Activated gamma-delta T cell (primary cell): ENCODE measurements at places on chromosomes 6 and 20.

DNA sequence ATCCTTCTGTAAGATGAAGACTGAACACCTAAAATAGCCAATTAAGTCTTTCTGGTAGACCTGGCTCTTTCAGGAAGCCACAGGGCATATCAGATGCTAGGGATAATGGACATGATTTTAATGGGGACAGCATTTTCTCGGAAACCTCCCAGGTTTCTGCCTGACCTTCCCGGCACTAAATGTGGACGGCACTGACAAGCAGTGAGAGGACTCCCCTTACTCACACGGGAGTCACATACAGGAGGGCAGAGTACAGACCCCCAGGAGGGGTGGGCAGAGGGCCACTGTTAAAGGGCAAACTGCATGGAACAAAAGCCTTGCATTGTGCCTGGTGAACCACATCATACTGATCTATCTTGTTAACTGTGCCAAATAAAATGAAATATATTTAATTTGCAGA, 19.9 kb downstream of the PSMG4 start:
- DNase-seq: no peak

GRCh38 chr20:57415771-57416170, 24.6 kb downstream of the RBM38 start:
- no peak for DNase-seq

DNA sequence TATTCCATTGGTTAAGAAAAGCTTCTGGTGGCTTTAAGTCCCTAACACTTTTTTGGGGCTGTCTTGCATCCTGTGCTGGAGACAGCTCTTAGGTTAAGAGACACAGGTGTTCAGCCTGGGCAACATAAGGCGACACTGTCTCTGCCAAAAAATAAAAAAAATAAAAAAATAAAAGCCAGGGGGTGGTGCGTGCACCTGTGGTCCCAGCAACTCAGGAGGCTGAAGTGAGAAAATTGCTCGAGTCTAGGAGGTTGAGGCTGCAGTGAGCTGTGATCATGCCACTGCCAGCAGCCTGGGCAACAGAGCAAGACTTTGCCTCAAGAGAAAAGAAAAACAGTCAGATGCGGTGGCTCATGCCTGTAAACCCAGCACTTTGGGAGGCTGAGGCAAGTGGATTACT, 55.6 kb upstream of the ZMYND8 start:
- no peak for DNase-seq

DNA sequence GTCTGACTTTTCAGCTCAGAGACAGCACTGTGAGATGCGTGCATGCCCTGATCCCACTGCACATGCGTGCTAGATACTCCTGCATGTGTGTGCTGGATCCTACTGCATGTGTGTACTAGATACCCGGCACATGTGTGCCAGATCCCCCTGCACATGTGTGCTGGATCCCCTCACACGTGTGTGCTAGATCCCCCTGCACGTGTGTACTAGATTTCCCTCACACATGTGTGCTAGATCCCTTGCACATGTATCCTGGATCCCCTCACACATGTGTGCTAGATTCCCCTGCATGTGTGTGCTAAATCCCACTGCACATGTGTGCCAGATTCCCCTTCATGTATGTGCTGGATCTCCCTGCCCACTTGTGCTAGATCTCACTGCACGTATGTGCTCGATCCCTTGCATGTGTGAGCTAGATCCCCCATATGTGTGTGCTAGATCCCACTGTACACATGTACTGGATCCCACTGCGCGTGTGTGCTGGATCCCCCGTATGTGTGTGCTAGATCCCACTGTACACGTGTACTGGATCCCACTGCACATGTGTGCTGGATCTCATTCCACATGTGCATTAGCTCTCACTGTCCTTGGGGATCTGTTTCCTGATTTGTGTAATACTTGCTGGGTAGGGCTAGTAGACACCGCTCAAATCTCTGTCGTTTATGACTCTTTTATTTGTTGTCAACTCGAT, 214.6 kb downstream of the SMOC2 start:
- DNase-seq: no peak
